ENCODE measurements at places on chromosomes 3 and 15.

- DNase-seq, result no peak
Observed at GRCh38 chr15:101521591-101521990, 32.1 kb upstream of the PCSK6 start.

DNA sequence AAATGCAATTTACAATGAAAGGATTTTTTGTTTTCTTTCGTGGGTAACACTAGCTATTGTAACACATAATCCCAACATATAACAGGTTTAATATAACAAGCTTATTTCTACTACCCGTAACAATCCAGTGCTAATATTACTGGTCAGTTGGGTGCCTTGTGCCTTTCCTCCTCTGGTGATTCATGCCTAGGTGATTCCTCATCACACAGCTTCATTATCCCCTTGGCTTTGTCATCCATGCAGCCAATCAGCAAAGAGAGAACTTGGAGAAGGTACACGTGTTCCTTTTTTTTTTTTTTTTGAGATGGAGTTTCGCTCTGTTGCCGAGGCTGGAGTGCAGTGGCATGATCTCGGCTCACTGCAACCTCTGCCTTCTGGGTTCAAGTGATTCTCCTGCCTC is 30.7 kb downstream of the CHST14 start:
- no peak for DNase-seq

DNA sequence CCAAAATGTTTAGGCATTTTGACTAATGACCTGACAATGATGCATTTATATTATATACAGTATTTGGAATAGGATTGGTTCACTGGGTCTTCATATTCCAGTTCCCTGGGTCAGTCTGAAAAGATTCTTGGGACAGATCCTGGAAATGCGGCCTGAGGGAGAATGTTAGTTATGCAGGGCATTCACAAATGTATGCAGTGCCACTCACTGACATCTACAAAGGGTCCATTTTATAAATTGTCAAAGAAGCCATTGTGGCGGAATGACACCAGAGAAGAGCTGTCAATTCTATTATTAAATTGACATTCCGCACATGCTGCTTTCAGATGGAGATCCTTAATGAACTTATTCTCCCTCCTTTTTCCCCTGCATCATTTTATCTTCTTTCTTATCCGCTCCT is 176.6 kb downstream of the VGLL3 start:
- no peak for DNase-seq

- no peak for DNase-seq
Observed at GRCh38 chr15:83977992-83978391, 257.6 kb upstream of the GOLGA6L4 start.

DNA sequence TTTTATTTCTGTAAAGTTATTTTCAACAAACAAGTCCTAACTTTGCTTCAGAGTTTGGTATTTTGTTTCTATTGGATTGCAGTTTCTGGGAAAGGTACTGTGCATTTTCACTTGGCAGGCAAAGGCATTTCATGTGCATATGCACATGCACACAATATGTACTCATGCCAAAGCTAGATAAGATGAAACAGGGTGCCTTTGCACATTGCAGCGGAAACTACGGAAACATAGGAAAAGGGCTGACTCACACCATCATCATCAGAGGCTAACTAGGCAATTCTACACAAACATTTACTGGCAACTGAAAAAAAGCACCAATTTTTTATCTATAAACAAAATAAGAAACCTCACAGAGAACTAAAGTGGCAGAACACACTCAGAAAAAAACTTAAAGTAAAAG is 550.6 kb upstream of the NECTIN3 start:
- DNase-seq, result no peak

- DNase-seq, result no peak
Observed at GRCh38 chr3:190435618-190436017, 14.1 kb downstream of the TMEM207 start.
